ENCODE measurements at places on chromosomes 5 and 9. TPM values are rescaled to one million over a fixed set of nuclear protein-coding genes. Genes with fewer than 3 reads are reported as not detected.

Gene ADAM19
- total RNA-seq, result 46.1 TPM

Gene ARAP3
- 16.2 TPM for total RNA-seq

GRCh38 chr5:116446356-116447005, 128.1 kb downstream of the SEMA6A start:
- DNase-seq, result no peak

GRCh38 chr9:124743686-124744348, 27.3 kb downstream of the NR6A1 start:
- no peak for DNase-seq

Gene LCN9
- total RNA-seq, result not detected

Gene ZER1
- total RNA-seq, result 42.5 TPM

GRCh38 chr9:8904771-8905515, 1105.4 kb upstream of the DMAC1 start:
- no peak for DNase-seq

Gene CCDC152
- 0.81 TPM for total RNA-seq

GRCh38 chr5:127088251-127088650, 14.9 kb upstream of the C5orf63 start:
- DNase-seq, result no peak

GRCh38 chr5:152097128-152097527, 172.5 kb upstream of the GLRA1 start:
- no peak for DNase-seq

Gene NOXA1
- total RNA-seq, result 3.5 TPM

DNA sequence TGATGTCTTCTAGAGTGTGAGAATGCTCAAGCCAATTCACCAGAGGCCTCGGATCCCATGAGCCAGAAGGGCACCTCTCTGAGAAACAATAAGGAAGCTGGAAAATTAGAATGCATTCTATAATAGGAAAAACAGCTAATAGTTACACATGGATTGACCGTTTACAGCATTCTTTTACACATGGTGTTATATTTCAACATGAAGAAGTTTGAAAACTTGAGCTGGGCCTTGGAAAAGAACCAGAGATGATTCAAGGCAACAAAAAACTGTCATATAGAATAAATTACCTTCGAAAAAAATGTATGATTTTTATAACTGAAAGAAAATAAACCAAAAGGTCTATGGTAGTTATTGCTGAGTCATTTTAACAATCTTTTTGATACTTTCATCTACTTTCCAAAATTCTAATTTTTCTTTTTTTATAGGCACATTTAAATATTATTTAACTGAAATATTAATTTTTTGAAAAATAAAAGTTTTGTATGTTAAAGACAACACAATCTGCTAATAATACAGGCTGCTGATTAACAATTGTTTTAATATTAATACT, 6.2 kb downstream of the SH3TC2 start:
- DNase-seq, result no peak

- no peak for DNase-seq
These were observed 188.4 kb downstream of the PCSK1 start for GRCh38 chr5:96244696-96245095.

- DNase-seq, result no peak
These were observed 59.6 kb upstream of the SLC27A6 start for GRCh38 chr5:128905568-128906110.

DNA sequence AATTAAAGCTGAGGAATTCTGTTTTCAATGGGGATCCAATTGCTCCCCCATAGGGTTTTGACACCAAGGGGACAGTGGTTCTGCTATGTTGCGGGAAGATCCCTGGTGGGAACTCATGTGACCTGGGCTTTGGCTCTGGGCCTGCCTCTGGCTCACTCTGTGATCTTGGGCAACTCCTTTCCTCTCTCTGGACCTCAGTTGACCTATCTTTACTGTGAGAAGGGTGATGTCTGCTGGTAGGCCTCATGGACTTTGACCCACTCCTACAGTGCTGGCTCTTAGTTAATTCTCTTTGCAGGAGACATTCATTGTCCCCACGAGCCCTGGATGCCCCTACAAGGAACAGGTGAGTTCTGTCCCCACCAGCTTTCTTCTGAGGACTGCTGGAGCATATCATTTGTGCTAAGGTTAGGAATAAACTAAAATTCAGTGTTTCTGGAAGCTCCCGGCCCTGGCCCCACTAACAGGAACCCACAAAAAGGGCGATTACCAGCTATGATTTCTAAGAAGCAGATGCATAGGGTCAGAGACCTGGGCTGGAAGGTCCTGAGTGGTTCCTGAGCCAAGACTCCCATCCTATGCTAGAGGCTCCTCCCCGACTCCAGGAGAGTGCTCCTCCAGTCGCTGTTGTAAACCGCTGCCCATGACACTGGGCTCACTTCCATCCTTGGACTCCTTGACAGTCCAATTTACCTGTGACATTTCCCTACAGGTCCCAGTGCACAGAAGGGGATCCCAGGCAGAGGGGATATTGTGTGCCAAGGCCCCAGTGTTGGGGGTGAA, 218.3 kb downstream of the PAX5 start:
- no peak for DNase-seq

DNA sequence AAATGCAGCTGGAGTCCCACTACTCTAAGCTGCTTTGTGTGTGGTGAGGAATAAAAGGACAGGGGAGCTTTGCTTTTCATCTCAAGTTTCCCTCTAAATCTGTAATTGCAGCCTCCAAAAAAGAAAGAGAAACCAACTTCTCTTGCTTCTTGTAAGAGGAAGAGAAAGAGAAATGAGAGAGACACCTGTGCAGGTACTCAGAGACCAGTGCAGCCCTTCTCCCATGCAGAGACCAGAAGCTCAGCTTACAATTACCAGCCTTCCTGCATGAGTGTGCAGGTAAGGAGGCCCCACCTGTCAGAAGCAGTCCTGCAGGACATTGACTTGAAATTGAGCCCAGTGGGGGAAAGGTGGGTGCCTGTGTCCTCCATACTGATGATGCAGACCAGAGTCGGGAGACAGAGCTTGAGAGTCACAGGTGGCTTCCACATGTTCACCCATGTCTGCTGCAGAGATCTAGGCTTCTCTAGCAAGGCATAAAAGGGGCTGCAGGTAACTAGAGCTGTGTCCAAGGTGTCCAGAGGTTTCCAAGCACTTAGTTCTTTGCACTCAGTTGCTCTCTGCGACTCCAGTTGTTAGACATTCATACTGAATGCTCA, 15.3 kb upstream of the MED10 start:
- DNase-seq, result no peak

Gene FCN1
- total RNA-seq, result 14.3 TPM

Gene PCDHB2
- 4.6 TPM for total RNA-seq

DNA sequence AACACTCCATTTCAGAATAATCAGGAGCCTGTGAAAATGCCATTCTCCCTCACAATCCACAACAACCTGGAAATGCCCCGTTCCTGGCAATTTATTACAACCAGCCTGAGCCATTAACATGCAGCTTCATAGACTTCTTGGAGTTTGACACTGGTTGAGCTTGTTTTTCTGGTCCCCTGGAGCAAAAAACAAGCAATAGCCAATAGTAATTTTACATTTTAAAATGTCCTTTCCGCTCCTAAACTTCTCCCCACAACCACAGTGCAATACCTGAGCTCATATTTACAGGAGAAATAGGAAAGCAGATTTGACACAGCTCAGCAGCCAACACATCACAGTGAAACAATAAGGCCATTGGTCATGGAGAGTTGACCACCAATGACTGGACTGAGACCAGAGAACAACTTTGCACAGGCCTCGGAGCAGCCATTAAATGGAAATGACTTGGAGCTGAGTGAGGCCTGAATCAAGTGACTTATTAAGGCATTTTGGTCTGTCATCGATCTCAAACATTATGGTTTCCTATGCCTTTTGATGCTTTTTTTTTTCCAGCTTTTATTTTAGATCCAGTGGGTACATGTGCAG, 73.0 kb downstream of the ENC1 start:
- no peak for DNase-seq

DNA sequence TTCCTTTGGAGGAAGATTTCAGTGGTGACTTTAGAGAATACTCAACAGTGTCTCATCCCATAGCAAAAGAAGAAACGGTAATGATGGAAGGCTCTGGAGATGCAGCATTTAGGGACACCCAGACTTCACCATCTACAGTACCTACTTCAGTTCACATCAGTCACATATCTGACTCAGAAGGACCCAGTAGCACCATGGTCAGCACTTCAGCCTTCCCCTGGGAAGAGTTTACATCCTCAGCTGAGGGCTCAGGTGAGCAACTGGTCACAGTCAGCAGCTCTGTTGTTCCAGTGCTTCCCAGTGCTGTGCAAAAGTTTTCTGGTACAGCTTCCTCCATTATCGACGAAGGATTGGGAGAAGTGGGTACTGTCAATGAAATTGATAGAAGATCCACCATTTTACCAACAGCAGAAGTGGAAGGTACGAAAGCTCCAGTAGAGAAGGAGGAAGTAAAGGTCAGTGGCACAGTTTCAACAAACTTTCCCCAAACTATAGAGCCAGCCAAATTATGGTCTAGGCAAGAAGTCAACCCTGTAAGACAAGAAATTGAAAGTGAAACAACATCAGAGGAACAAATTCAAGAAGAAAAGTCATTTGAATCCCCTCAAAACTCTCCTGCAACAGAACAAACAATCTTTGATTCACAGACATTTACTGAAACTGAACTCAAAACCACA, 67.4 kb downstream of the VCAN start:
- no peak for DNase-seq

DNA sequence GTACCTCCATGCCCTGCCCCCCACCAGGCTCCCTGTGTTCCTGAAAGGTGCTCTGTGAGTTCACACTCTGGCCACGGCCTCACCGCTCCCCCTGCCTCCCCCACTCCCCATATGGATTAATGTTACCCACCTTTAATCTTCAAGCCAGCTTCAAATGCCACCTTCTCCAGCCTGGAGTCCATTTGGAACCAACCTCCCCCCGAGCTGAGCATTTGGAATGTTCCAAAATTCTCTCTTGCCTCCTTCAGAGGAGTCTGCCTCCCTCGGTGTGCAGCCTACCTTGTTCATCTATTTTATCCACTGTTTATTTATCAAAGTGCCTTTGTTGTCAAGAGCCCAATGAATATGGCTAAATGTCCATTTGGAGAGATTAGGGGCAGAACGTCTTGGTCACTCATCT, 4.3 kb downstream of the GOLGA2 start:
- no peak for DNase-seq

DNA sequence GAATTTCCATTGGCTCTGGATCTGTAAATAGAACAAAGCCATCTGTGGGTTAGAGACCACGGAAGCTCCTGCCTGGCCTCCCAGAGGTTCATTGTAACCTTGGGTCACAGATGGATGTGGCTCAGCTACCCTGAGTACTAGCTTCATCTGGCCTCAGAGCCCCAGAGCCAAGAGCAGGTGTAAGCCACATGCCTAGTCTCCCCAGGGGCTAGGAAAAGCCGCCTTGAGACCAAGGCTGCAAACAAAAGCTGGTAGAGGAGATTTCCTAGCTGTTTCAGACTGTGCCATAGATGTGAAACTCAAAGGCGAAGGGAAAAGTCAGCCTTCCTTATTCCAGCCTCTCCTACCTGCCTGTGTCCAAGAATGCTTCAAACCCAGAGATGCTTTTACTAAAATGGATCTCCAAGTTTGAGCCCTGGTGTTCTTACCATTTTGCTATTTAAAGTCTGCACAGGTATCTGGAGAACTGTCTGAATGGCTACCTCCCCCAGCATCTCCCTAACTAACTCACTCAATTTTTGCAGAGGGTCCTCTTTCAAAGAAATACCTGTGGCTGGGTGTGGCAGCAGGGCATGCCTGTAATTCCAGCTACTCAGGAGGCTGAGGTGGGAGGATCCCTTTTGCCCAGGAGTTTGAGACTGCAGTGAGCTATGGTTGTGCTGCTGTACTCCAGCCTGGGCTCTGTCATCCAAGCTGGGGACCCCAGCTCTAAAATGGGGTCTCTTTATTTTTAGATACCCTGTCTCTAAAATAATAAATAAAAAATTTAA, 42.3 kb upstream of the MAP1B start:
- no peak for DNase-seq

Gene ATOSB
- total RNA-seq, result 30.2 TPM

DNA sequence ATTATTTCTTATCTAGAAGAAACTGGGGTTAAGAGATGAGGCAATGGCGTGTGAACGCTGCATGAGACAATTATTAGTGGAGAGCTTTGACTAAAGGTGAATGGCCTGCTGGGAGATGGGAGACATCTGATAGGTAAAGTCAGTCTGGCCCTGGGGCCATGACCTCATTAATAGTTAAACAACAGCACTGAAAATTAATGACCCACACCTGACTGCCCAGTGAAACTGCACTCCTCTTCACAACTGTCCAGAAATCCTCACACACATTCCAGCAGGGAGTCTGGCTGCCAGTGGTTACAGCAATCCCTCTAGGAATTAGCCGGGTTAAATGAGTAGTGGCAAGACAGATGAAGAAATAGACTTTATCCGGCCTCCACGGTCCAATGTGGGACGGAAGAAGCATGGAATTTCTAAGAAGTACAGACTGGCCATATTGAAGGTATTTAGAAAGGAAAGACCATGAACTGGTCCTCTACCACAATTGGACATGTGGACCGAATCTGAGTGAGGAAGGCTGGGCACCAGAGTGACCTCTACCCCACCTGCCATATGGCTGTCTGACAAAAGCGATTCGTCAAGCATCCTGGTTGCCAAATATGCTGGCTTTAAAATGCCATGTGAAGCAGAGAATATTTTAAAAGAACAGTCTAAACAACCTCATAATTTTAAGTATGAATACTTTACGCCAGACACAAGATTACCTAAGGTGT, 138.4 kb downstream of the EFNA5 start:
- no peak for DNase-seq

DNA sequence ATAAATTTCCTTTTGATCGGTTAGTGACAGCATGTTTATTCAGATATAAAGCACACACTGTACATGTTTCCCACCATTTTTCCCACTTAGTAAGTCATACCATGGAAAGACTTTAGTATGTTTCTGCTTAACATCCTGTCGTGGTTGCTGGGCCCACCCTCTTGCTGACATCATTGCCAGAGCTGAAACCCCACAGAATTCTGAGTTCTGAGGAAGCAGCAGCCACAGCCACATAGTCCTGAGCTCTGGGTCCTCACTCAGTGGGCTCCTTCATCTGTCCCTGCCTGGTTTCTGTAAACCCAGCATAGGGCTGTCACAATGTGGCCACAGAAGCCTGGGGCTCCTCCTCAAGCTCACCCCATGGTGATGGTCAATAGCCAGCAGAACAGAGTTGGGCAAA, 441.5 kb downstream of the ENC1 start:
- no peak for DNase-seq

DNA sequence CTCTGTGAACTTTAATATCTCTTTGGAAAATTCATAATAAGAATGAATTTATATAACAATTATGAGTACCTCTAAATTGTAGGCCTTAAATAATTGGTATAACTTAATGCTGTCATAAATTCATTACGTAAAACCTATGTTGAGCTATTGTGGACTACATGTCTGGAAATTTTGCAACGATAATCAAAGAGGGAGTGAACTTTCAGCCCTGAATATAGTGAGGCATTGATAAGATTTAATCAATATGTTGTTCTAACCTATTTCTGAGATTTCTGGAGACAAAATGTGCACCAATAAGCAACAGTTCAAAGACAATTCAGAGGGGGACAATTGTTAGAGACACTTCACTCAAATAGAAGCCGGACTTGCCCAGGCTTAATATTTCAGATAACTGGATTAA, 499.4 kb downstream of the ELAVL2 start:
- DNase-seq, result no peak

Gene LHFPL2
- total RNA-seq, result 72.6 TPM

Measured in thoracic aorta (tissue), 2 donors.